H1 (cell line): ENCODE measurements at places on chromosomes 2 and 18.

GRCh38 chr2:20599861-20600461 lies 50.9 kb downstream of the HS1BP3 start:
- DNase-seq = no peak

GRCh38 chr2:8605351-8606065 lies 76.3 kb upstream of the ID2 start:
- no peak for DNase-seq

DNA sequence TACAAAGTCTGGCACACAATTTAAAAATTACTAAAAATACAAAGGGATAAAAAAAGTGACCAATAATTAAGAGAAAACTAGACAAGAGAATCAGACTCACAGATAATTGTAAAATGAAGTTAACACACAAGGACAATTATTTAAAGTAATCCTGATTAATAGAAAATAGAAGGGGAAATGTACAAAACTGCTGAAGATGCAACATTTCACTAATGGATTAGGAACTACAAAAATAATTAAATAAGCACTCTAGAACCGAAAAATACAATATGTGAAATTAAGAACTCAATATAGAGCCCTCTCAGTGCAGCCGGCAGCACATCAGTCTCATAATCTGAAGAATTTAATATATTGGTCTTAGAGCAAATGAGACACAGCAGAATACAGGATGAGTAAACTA lies 24.6 kb downstream of the HYCC2 start:
- DNase-seq = no peak

GRCh38 chr2:195498839-195499490 lies 158.1 kb upstream of the SLC39A10 start:
- no peak for DNase-seq

GRCh38 chr2:205617905-205618304 lies 64.4 kb upstream of the NRP2 start:
- DNase-seq = no peak

GRCh38 chr2:218026244-218026643 lies 23.4 kb upstream of the TNS1 start:
- DNase-seq = no peak

- no peak for DNase-seq
Measured at GRCh38 chr2:96150007-96150640, 4.9 kb upstream of the DUSP2 start.

DNA sequence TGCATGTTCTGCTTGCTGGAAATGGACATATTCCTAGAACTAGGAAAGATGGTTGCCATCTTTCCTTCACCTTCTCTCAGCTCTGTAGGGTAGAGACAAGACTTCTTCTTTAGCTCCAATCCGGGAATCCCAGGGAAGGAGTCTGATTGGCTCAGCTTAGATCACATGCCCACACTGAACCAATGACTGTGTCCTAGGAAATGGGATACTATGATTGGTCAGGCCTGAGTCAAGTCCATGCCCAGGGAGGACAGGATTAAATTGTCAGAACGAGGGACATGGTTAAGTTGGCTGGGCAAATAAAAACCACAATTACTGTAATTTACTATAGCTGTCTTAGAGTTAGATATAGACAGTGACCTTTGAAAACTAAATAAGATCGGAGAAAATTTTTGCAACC lies 31.4 kb downstream of the SEMA4F start:
- DNase-seq = no peak

DNA sequence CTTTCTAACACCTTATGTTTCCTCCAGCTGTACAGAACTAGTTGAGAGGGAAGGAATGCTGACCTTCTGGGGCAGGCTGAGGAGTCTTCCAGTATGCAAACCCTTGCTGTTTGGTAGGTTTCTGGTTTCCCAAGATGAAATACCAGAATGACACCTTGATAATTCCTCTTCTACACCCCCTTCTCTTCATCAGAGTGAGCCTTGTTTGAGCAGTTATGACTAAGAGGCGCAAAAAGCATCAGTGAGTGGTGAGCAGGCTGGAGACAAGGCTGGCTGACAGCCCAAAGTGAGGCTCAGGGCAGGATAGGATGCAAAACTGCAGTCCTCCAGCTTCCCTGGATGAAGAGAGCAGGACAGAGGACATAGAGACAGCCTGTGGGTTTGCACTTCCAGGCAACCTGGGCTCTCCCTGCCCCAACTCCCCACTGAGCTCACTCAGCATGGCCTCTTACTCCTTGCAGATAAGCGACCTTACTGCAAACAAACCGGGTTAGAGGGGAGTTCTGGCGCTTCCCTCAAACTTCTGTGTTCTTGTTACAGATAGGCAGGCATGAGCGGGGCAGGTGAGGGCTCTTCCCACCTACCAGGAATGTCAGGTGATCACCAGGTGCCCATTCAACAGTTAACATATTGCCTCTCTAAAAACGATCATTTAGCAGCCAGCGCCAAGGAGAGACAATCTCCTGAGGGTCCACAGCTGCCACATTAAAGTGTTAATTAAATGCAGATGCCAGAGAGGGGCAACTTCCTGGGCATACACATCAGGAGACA lies 5.4 kb downstream of the MPPE1 start:
- DNase-seq = no peak

- DNase-seq = no peak
Measured at GRCh38 chr2:119681868-119682220, 2.8 kb downstream of the TMEM177 start.

- no peak for DNase-seq
Measured at GRCh38 chr2:197078535-197078934, 152.0 kb upstream of the PGAP1 start.

DNA sequence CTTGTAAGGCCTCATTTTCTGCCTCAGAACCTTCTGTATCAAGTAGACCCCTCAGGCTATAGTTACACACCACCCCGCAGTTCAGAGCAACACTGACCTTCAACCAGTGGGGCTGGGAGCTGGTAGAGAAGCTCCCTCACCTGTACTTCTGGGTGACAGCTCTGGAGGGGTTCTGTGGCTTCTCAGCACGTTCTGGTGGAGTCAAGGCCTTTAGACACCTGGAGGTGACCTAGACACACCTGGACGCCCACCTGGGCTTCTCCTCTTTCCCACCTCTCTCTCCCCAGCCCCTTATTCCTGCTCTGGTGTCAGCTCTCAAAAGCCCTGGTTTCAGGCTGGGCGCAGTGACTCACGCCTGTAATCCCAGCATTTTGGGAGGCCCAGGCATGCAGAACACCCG lies 7.3 kb upstream of the CIB4 start:
- DNase-seq = no peak

DNA sequence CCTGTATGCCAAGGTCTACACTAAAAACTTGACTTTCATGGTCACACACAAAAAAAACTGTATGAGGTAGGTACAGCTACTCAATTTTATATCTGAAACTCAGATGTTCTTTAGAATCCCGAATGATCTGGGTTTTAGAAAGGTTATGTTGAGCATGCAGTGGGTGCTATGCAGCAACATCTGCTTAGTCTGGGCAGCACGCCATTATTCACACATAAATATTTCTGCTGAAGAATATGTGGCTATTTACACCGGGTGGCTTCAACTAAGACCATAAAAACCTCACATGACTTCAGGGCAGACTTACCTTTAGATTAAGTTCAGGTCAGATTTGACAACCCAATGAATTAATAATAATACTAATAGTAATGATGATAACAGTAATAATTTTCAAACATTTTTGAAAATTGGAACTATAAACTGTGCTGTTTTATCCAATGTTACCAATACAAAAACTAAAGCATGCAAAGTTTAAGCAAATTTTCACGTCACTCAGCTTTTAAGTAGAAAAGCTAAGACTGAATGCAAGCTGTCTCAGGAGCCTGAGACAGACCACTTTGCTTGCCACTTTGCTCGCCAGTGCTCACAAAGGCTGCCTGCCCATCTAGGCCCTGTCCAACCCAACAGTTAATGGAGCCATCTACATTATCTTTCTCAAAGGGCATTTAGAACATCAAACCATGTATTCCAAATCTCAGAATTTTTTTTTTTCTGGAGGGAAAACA lies 292.0 kb downstream of the CNTNAP5 start:
- DNase-seq = no peak

DNA sequence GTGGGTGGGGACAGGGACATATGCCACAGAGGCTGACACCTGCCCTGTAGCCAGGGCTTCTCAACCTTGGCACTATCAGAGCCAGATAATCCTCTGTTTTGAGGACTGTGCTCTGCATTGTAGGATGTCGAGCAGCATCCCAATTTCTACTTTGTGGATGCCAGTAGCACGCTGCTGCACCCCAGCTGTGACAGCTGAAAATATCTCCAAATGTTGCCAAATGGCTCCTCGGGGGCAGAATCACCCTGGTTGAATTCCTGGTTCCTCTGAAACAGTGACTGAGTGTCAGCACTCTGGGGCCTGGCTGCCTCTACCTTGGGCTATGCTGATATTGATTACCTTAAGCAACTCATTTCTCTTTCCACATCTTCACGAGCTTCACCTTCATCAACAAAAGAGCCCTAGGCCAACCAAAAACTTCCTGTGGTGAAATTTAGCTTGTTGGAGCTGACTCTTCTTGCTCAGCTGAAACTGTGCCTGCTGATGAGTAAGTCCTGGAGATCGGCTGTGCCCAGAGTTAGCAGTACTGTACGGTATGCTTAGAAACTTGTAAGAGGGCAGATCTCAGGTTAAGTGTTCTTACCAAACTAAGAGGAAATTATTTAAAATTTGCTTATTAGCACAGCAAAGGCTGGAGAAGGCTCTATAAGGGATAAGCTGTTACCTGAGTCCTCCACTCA lies 138.1 kb downstream of the SEPTIN10 start:
- no peak for DNase-seq

DNA sequence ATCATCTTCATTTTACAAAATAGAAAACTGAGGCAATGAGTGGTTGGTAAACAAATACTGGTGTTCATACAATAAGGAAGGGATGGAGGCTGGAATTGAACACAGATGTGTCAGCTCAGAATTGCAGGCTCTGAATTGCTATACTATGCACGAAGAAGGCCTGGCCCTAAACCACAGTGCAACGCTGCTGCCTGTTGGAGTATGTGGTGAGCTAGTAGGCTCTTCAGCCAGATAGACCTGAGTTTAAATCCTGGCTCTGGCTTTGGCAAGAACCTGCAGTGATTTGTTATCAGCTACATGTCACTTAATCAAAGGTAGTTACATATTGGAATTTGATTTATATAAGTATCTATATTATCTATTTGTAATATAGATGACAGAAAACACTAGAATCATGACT lies 1602.4 kb upstream of the CELF4 start:
- no peak for DNase-seq

GRCh38 chr18:74029161-74029560 lies 118.5 kb downstream of the FBXO15 start:
- DNase-seq = no peak

- no peak for DNase-seq
Measured at GRCh38 chr18:6297875-6298274, 116.8 kb downstream of the L3MBTL4 start.

GRCh38 chr18:58335821-58336220 lies 291.8 kb downstream of the NEDD4L start:
- DNase-seq = no peak

- no peak for DNase-seq
Measured at GRCh38 chr2:197211881-197212342, 98.7 kb downstream of the ANKRD44 start.

- DNase-seq = no peak
Measured at GRCh38 chr2:8216397-8216796, 465.5 kb upstream of the ID2 start.

GRCh38 chr2:161971551-161971950 lies 102.5 kb downstream of the DPP4 start:
- no peak for DNase-seq

GRCh38 chr2:73985308-73986084 lies 786 bp downstream of the TET3 start:
- no peak for DNase-seq

- DNase-seq = no peak
Measured at GRCh38 chr2:224927646-224928173, 114.6 kb downstream of the DOCK10 start.

DNA sequence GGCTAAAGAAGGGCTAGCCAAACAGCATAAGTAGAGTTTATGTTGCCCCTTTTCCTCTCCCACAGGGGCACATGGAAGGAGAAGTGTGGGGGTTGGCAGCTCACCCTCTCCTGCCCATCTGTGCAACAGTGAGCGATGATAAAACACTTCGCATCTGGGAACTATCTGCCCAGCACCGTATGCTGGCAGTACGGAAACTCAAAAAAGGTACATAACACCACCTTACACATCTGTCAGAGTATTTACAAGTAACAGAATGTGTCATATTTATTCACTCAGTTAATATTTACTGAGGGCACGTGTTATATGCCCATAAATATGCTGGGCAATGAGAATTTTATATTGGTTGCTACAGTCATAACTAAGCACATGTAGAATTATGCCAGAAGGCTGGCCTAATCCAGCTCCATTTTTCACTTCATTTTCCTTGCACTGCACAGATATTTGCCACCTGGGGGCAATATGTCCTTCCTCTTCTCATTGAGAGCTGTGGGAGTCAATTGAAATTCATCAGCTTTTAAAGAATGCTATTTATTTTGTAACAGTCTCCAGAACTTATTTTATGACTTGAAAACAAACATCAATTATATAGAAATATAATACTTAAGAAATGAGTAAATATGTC lies 150.6 kb downstream of the RTN4 start:
- DNase-seq = no peak

DNA sequence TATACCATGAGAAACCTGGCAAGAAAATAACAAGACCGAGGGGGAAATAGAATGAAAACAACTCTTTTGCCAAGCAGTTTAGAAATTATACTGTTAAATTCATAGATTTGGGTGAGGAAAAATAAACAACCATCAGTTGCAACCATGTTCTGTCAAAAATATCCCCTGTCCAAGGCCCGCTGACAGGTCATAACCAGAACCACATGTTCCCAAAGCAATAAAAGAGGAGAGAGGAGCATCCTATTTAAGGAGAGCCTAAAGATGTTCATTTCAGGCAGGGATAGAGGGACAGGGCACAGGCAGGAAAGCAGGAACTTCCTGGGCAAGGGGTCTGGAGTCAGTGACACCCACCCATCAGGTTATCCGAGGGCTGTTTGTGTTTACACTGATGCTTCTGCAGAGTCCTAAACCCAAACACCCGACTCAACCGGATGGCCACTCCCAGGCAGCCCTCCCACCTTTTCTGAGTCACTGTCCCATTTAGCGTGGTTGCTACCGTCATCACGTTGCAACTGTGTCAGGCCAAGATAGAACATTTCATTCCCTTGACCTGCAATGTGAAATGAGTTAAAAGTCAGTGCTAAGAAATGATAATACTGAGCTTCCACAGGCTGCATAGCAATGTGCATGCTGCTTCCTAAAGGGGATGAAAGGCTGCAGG lies 468.3 kb upstream of the RAB12 start:
- no peak for DNase-seq
